C1 segment of cervical spinal cord (tissue), 14 donors: ENCODE measurements at places on chromosomes 7 and 10.

GRCh38 chr10:80451132-80451531 is 3.0 kb upstream of the TSPAN14 start:
- DNase-seq, result no peak

- DNase-seq, result no peak
Observed at GRCh38 chr10:87671139-87671815, 11.6 kb downstream of the PAPSS2 start.

DNA sequence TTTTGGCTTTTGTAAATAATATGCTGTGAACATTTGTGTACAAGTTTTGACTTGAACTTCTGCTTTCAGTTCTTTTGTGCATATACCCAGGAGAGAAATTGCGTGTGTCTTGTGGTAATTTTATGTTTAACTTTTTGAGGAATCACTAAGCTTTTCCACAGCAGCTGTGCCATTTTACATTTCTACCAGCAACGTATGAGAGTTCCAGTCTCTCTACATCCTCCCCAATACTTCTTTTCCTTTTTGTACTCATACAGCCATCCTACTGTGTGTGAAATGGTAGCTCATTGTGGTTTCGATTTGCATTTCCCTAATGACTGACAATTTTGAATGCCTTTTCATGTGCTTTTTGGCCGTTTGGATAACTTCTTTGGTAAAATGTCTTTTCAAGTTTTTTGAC is 66.3 kb upstream of the INHBA start:
- DNase-seq, result no peak

DNA sequence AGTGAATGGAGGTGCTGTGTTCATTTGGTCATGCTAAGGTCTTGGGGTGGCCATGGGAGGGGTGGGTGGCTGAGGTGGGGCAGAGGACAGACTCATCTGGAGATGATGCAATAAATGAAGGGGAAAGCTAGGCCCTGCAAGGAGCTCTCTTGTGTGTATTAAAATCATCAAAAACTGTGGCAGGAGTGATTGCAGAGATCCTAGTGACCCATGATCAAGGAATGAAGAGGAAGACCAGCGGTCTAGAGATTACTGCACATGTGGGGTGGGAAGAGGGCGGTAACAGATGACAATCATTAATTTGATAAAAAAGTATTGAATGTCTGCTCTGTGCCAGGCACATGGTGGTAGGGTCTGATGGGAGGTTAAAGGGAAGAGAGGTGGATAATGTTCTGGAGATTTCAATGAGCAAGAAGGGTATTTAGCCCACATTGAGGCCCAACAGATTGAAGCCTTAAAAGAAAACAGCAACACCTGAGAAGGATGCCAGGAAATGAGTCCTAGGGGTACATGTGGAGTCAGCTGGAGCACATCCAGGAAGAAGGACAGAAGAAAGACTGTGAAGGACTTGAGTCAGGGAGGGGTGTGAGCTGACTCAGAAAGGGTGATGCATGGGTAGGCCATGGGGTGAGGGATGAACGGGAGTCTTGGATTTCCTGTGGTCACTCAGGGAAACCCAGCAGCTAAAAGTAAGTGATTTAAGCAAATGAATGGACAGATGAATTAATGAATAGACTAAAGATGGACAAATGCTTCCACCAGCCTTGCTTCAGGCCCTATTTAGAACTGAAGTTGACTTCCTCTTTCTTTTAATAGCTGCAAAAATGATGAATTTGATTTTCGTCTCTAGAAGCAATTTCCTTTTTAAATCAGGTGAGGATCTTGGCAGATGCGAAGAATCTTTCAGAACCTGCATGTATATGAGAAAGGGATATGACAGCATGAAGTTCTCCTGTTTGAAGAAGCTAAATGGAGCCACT is 83.1 kb upstream of the IGFBP3 start:
- DNase-seq, result no peak

GRCh38 chr10:98957801-98958200 is 277.9 kb downstream of the HPSE2 start:
- no peak for DNase-seq

GRCh38 chr10:8297107-8297506 is 242.6 kb downstream of the GATA3 start:
- no peak for DNase-seq

DNA sequence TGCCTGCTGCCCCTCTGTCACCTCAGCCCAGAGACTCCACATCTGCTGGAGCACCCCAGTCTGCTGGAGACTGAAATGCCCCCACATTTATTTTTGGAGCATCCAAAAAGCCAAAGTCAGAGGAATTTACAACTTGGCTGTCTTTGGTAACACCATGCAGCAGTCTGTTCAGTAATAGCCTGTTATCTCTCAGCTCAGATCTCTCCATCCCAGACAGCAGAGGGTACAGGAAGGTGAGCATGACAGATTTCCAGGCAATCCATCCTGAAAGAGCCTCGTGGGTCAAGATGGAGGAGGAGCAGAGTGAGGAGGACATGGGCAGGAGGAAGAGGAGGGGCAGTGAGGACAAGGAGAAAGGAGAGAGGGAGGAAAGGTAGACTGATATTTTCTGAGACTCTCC is 55.9 kb downstream of the GRID1 start:
- DNase-seq, result no peak

DNA sequence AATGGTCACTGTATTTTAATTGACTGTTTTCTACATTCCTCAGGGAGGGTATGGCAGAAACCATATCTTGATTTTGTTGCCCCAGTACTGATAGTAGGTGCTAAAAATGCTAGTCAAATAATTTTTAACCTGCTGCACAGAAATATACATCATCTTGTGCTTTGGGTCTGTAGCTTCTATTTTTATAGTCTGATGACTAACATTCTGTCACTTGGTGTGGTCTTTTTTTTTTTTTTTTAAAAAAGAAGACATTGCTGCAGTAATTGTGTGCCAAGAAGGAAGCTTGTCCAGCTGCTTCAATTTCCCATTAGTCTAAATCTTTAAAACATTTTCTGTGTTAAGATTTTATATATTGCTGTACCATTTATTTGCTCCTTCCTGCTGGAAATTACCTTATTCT is 83.6 kb downstream of the ICA1 start:
- DNase-seq, result no peak

GRCh38 chr7:116367171-116367813 is 132.2 kb upstream of the CAV2 start:
- no peak for DNase-seq

DNA sequence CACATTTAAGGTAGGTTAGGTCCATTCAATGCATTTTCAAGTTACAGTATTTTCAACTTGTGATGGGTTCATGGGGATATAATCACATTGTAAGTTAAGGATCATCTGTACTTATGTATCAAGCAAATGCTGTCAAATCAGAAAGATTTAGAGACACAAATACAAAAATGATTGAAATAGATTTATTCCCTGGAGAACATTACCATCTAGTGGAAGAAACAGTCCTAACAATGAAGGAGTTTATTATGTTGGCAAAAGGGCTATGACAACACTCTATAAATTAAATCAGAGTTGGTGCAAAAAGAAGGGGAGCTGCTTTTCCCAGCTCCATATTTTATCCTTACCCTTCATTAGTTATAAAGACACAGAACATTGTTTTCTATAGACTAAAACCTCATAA is 69.0 kb downstream of the PRSS58 start:
- no peak for DNase-seq

- DNase-seq, result no peak
Observed at GRCh38 chr7:143126146-143126545, 5.7 kb upstream of the PIP start.

DNA sequence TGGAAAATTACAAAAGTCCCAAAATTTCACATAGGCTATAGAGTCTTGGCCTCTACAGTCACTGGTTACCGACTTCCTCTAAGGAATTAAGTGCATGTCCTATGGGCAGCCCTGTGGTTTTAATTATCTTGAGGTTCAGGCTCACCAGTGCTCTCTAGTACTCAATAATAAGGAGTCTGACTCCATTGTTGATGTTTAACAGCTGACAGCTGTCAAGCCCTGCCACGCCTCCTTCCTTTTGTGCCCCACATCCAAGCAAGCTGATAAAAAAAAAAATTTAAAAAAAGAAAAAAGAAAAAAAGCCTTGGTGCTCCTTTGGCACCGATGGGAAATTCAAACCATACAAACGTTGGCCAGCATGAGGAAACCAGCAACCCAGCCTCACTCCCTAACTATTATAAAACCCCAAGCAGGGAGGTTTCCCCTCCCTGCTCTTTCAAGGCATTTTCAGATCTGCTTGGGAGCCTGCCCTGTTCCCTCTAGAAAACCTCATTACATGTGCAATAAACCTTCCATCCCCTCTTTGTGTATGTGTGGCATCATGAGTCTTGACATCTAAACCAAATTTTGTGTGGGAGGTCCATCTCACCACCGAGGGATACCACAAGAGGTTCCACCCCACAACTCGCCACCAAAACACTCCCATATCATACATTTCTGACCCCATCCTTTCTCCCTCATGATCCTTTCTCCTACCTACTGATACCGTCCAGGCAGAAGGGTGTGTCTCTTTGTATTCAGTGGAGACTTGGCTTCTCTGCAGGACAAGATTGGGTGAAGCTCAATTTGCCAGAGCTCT is 70.9 kb upstream of the CCDC71L start:
- DNase-seq, result no peak

- DNase-seq, result no peak
Observed at GRCh38 chr10:30368065-30368718, 19.1 kb upstream of the MTPAP start.

DNA sequence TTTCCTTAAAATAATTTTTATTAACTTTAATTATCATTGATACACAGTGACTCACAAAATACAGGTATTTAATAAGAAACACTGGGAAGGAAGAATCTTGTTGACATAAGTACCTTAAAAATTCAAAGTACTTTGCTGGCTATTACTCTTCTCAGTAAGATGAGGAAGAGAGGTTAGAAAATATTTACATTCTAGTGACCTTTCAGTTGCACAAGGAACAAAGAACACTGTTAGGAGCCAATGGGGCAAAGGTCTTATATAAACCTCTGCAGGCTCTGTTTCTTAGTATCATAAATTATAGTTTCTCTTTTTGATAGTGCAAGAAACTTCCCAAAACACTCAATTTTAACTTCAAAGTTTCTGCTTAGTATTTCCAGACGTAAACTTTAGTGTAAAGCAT is 4.8 kb upstream of the TAX1BP1 start:
- DNase-seq, result no peak

GRCh38 chr7:113431406-113431805 is 313.1 kb upstream of the SMIM30 start:
- no peak for DNase-seq

DNA sequence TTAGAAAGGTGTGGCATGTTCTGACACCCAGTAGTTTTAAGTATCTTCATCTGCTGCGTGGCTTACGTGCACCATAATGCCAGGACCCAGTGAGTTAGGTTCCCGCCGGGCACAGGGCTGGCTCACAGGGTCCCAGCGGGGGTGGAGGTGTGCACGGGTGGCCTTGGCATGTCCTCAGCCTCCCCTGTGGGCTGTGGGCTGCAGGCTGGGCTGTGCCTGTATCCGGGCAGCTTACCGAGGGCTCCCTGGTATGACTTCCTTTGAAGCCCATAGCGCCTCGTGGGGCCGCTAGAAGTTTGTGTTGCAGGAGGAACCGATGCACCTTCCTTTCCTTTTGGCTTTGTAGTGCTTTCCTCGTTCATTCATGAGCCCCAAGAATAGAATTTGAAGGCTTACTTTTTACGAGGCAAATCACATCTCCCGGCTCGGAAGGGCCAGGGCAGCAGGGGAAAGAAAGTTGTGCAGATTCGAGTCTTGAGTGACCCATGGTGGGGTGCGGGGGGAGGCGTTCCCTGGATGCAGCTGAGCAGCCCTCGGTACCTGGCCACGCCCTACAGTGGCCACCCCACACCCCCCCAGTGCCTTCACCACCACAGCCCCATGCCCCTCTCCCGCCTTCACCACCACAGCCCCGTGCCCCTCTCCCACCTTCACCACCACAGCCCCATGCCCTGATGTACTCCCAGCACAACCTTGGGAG is 113.2 kb downstream of the WDR37 start:
- DNase-seq, result no peak

DNA sequence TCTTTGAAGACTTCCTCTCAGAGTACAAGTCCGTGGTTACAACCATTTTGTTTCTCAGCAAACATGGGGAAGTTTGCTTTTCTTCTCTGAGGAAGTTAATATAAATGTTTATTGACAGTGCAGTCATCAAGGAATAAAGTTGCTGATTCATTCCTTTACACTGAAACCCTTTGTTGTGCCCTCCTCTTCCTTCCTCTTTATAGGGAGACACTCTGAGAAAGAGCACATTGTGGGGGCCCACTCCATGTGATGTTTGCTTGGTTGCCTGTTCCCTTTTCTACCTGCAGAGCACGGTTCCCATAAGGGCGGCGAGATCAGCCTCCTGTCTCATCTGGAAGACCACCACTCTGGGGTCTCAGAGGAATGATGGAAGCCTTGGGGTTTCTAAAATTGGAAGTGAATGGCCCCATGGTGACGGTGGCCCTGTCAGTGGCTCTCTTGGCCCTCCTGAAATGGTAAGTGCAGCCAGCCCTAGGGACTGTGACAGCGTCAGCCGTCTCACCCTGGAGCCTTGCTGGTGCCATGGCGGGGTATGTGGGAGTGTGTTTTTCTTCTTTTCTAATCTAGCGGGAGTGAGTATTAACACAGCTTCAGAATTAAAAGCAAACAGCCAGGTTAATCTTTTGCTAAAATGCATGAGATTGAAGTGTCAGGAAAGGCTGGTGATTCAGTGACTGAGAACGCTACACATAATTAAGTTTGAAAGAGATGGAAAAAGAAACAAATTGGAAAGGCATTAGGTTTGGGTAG is at the start of gene TBXAS1:
Gene TBXAS1, plus strand, starts transcription at position 240 of the 750 bp plus-strand sequence. Its CDS starts 127 bp downstream, at position 367.
- DNase-seq, result peak; percentile 24

DNA sequence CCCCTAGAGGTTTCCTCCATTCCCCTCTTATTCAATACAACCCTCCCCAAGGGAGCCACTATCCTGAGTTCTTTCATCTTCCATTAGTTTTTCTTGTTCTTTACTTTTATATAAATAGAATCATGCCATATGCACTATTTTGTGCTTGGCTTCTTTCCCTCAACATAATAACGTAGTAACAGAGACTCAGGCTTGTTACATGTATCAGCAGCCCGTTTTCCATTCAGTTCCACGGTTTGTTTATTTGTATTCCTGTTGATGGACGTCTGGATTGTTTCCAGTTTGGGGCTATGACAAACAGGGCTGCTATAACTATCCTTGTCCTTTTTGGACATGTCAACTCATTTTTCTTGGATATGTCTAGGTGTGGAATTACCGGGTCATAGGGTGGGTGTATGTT is 264.4 kb upstream of the MKI67 start:
- no peak for DNase-seq
